Tongue (tissue), 3 donors: ENCODE measurements at places on chromosomes 3 and 15.
A peak's percentile ranks its signal among the peaks of the same experiment; 100 is the strongest.

DNA sequence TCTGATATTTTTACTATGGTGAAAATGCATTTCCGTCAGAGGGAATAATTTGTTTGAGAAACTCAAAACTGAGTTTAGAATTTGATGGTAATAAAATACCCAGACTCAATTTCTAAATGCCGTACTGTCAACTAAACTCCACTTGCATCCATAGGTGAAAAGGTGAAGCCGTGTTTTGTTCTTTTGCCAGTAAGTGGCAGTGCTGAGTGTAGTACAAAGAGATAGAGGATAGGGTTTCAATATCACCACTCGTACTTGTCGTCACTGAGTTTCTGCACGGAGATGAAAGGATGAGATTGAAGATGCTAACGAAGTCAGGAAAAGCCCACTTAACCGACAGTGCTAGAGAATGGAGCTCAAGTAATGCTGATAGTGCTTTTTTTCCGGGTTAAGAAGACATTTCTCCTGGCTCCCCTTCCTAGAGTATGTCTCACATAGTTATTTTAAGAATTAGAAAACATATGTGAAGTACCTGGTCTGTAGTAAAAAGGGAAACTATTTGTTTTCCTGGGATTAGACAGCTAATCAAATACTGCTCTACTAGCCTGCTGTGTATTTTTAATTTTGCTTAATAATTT is 345.1 kb downstream of the IL5RA start:
- DNase-seq, result no peak

DNA sequence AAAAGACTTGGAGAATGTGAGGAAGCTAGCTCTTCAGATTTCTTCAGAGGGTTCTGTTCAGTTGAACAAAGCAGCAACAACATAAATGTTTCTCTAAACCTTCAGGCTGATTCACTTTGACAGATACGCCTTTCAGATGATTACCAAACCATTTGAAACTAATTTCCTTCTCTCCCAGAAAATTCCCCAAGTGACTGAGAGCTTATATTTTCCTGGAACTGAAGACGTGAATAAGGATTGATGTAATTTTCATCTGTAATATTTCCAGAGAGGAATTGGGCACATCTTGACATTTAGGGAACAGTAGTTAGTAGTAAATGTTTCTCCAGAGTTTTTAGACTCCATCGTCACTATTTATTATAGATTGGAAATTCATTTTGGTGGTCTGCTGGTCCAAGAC is 108.6 kb upstream of the AADACL2 start:
- DNase-seq, result peak; percentile 50

- DNase-seq, result no peak
Measured at GRCh38 chr15:89389841-89390603, 55.4 kb upstream of the POLG start.

- no peak for DNase-seq
Measured at GRCh38 chr15:44654858-44655257, 8.6 kb downstream of the SPG11 start.

DNA sequence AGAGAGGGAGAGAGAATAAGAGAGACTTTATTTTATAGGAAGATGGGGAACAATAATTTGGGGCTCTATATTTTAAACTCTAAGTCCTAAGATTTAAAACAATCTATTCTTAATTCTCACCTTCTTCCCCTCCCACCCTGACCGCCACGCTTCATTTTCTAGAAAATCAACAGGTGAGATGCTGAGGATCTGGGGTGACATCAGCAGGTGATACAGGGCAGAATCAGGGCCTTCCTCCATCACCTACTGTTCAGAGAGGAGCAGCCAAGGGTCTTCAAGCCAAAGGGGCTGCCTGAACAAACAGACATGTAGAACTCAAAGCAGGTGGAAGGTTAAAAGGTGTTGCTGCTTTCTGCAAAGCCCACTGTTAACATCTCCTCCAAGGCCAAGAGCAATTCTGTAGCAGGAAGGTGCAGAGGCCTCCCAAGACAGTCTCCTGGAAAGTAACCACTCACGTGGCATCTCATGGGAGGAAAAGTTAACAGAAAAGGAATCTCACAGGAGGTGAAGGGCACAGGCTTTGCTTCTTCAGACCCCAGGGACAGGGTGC is 183.6 kb upstream of the TLE3 start:
- DNase-seq, result no peak

DNA sequence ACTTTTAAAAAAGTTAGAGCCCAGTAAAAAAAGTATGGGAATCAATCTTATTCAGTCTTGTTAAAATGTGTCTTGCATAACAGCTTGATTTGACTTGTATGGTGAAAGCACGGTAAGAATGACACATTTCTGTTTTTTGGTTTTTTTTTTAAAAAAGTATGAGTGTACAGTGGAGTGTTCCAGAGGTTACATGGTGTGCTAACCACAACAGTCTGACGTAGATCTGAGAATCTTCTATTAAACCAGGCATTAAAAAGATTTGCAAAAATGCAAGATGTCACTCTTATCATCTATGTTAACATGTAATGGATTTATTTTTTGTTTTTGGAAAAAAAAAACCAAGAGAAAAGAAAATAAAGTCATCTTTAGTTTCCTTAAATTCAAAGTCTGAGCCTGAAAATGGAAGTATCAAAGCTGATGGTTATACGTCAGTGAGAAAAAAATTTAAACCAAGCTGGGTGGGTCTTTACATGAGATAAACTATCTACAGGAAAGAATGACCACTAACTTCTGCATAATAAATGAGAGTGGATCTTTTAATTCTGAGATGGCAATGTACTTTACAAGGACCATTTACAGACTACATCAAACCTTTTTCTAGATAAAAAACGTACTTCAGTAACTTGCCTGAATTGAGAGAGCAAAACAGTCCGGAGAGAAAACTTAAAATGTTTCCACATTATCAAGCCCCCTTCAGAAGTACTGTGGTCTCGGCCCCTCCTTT is 1.6 kb downstream of the GABPB1 start:
- DNase-seq, result no peak

DNA sequence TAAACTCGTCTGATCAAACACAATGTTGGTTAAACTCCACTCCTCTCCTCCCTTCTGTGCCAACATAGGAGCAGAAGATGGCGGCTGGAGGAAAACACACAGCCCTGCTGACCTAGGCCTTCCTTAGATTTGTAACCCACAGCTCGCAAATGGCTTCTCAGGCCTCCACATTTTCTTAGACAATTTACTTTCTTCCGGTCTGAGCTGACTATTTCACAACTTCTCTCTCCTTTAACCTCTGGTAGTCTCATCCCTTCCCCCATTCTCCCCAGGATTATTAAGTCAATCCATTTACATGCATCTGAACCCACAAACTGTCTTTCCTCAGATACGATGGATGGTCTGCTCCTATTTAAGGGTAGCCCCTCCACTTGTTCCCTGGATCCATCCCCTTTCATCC is 25.7 kb upstream of the ULK4 start:
- DNase-seq, result no peak

- DNase-seq, result no peak
Measured at GRCh38 chr3:143081844-143082778, 37.5 kb upstream of the CHST2 start.

DNA sequence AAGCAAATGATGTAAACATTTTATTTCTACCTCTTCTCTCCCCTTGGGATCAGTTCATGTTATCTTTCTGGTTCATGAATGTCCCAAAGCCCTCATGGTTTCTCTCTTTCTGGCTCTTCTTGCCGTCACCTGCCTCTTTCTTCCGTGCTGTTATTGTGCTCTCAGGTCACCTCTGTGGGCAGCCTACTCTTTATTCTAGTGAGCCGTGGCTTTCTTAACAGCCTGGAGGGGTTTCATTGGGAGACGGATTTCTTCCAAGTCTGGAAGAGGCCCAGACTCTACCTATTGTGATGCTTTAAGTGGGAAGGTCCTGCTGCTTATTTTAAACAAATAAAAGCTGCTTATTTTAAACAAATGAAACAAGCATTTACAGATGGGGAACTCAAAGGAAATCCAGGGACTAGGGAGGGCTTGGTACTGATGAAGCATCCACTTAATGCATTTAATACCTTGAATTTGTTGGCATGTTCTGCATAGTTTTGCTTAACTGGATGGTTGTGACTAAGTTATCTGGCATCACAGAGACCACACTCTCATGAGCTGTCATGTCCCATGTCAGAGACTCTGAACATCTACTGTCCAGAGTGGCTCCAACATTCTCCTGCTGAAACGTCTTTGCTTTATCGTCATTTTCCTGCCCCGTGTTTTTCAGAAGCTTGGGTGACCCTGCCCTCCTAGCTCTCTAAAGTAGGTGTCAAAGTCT is 443.3 kb downstream of the GABRG3 start:
- no peak for DNase-seq

GRCh38 chr3:138347960-138348753 is at the start of gene MRAS:
Gene MRAS, plus strand, starts transcription at chr3:138348579. Its CDS starts 24,305 bp downstream, at chr3:138372884.
- peak; percentile 86 for DNase-seq

DNA sequence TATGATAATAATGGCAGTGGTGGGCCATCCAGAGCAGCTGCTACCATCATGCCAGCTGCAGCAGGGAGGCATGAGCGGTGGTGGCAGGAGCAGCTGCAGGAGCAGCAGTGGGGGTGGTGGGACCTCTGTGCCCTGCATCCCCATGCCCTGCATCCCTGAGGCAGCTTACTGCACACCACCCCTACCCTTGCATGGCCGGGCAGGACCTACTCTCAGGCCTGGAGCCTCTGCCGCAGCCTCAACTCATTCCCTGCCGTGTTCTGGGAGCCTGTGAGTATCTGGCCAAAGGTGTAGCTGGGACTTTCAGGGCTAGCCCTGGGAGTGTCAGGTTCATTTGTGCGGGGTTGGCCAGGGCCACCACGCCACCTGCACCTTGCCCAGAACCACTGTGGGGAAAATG is 3.3 kb upstream of the XCR1 start:
- DNase-seq, result peak; percentile 7

DNA sequence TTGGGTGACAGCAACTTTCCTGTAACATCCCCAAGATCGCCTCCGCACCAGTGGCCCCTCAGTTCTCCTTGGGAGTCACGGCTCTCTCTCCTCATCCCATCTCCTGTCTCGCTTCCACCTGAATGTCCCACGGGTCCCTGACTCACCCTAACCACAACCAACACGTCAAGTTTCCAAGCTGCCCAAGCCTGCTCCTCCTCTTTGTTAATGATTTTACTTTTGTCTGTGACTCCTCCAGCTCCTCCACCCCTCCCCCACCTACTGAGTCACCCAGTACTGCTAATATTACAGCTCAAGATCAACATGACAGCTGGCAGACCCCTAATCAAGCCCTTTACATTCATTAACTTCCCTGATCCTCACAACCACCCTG is 39.3 kb downstream of the BDH1 start:
- DNase-seq, result no peak

GRCh38 chr15:89301304-89302089 is 33.1 kb downstream of the POLG start:
- DNase-seq, result no peak

DNA sequence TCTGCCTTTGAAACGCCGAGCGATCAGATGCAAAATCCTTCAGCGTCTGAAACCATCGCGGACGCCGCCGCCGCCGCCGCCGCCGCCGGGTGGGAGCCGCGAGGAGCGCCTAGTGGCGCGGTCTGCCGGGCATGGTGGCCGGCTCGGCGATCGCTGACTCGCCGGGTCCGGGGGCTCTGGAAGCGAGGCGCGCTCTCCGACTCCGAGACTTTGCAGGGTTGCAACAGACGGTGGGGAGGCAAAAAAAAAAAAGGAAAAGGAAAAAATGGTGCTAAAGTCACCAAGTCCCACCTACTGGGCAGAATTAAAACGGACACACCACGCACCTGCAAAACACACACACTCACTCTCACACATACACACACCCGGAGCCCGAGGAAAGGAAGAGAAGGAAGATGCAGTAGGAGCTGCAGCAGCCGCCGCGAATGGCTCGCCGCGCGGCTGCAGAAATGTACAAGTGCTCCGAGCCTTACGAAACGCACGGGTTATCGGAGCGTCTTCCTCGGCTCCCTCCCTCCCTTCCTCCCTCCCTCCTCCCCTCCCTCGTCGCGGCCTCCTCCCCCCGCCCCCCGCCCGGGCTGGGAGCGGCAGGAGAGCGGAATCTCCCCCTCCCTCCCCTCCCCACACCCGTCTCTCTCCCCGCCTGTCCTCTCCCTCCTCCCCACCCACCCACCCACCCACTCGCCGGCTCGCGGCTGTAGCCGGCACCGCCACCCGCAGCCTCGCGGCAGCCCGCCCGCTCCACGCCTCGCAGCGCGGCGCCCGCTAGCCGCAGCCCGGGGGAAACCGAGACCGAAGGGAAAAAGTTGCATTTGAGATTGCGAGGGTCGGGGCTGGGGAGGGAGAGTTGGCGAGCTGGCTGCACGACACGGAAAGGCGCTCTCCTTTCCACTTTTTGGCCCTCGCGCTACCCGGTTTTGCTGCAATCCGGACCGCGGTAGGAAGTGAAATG is at the start of gene NTRK3:
TSS of gene NTRK3 (minus strand) at position 461 of the 952 bp plus-strand sequence. CDS start 586 bp downstream, outside the sequence.
- DNase-seq, result peak; percentile 60

DNA sequence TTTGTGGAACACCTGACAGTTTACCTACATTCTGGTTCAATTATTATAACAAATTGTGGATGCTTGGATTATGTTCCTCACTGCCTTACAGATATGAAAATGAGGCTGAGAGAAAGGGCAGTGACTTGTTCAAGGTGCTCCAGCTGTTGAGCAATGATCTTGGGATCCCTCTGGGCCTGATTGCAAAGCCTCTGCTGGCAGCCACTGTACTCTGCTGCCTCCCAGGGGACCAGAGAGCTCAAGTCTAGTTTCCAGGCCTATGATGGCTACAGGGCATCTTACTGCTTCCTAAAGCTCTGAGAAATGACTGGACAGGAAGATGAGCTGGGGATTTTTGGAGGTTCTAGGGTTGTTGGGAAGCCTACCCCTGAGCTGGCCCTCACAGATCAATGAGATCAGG is 2.3 kb upstream of the SHC4 start:
- DNase-seq, result no peak

GRCh38 chr3:98032904-98033303 is 2.2 kb downstream of the GABRR3 start:
- DNase-seq, result no peak

DNA sequence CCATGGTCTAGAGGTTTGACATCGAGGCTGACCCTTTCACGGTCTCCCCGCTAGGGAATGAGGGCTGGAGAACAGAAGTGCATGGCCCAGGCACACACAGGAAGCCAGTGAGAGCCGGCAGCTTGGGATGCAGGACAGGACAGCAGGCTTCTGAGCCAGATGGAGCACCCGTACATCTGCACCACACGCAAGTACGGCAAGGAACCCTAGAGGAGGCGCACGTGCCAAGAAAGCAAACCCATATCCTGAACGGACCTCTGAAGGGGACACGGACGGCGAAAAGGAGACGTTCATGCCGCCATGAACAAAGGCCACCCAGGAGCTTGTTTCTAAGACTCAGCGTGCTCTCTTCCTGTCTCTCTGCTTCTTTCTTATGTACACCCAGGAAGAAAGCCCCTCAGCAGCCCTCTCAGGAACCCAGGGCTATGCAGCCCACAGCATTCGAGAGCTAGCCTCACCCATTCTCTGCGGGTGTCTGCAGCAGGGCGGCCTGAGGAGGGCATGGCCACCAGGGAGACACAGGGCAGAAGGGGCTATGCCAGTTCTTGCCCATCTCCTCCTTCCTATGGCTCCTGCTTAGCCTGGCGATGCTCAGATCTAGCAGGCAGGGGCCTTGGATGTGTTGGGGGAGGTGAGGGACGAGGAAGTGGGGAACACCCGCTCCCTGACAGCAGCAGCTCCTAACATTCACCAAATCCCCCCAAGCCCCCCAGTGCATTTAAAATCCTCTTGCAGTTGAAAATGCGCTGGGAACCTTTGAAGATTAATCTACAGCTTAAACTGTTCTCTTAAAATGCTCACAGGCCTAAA is 81.3 kb downstream of the PCSK6 start:
- DNase-seq, result no peak

GRCh38 chr3:113304856-113305540 is 93.6 kb downstream of the BOC start:
- DNase-seq, result no peak

- no peak for DNase-seq
Measured at GRCh38 chr15:35123743-35124142, 38.6 kb upstream of the NANOGP8 start.

- DNase-seq, result no peak
Measured at GRCh38 chr3:30864836-30865235, 29.6 kb downstream of the GADL1 start.
